ENCODE measurements at places on chromosomes 4 and X.

DNA sequence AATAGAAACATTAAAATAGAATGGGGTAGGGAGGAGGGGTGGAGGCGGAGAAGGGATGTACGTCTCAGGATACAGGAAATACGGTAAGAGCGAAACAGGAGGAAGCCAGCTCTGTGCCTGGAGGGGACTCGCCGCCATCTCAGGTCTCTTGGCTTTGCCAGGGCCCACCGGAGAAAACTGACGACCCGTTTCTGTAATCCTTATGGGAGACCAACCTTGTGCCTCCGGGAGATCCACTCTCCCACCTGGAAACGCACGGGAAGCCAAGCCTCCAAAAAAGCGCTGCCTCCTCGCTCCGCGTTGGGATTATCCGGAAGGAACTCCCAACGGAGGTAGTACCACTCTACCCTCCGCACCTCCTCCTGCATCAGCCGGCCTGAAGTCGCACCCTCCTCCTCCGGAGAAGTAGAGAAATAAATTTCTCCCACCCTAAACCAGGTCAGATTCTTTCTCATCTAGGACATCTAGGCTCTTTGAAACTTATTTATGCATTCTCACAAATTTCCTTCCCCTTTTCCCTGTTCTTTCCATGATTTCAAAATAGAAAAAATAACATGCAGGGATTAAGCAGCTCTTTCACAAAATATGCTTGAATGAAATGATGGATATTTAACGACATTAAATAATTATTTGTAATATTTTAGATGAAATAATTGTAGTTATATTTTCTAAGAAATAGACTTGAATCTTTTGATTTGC is at the start of gene NBDY:
TSS of gene NBDY (plus strand) at position 92 of the 699 bp plus-strand sequence. CDS start at position 203, 111 bp downstream.
- DNase-seq = peak; percentile 42

- no peak for DNase-seq
Observed at GRCh38 chrX:19198473-19198872, 76.2 kb upstream of the ADGRG2 start.

DNA sequence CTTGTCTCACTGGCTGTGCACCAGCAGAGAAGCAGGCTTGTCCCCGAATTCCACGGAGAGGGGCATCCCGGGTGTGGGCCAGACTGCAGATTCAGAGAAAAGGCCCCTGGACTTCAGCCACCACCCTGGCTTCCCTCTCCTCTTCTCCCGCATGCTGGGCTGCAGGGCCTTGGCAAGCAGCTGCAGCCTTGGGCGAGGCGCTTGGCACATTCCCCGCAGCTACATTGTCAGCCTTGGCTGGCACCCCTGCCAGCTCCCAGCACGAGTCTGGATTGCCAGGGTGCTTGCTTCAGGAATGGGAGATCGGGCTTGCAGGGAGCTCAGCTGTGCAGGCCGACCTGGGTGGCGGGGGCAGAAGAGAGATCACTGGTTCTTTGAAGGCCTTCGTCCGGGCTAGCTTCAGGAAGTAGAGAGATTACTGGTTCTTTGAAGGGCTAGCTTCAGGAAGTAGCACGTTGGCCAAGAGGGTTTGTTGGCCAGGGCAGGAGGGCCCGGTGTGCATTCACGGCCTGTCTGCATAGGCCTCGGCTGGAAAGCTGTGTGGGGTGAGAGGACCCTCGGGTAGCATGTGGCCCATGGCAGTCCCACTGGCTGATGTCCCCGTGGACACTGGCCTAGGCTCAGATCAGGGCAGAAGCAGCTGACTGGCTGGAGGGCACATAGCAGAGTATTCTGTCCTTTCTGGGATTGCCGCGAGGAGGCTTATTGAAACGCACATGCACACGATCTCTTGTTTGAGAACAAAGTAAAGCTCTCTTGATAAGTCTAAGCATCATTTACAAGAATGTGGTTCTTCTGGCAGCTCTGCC is 2.7 kb downstream of the ABCD1 start:
- DNase-seq = peak; percentile 34

- no peak for DNase-seq
Observed at GRCh38 chrX:67892401-67892800, 348.6 kb downstream of the AR start.

GRCh38 chr4:182203872-182204411 is 39.3 kb upstream of the TENM3 start:
- peak; percentile 86 for DNase-seq

DNA sequence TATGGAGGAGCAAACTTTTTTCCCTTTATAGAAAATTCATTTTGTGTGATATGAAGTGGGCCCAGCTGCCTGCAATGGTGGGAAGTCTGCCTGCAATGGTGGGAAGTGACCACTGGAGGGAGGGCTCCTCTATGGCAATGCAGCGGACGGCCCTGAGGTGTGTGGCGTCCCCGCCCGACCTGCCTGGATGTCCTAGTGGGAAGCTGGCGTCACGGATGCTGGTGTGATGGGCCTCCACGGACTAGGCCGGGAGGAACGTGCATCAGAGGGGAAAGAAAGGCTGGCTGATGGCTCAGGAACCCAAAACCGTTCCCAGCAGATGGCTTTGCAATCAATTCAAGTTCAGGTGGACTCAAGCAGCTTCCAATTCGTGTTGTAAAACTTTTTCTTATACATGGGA is 177.9 kb downstream of the AFAP1 start:
- peak; percentile 66 for DNase-seq

Data from lung (tissue), 17 donors.